Lower lobe of right lung (tissue), 2 donors: ENCODE measurements at places on chromosomes 6 and 20. TPM values are rescaled to one million over a fixed set of nuclear protein-coding genes. Genes with fewer than 3 reads are reported as not detected.
A peak's percentile ranks its signal among the peaks of the same experiment; 100 is the strongest.

- H3K27ac ChIP-seq: no peak overlapping the region
- no peak overlapping the region for H3K4me3 ChIP-seq
- no peaks in the 10 kb centered on the region for H3K27me3 ChIP-seq
- no peaks in the 10 kb centered on the region for H3K36me3 ChIP-seq
- no peaks in the 10 kb centered on the region for H3K4me1 ChIP-seq
These were observed 627.8 kb downstream of the DOK5 start for GRCh38 chr20:55103188-55103587.

Gene SLC35F1
- 0.30 TPM for total RNA-seq

GRCh38 chr20:7505152-7505834 is 435.0 kb downstream of the HAO1 start:
- H3K36me3 ChIP-seq: no peaks in the 10 kb centered on the region
- no peak for DNase-seq
- H3K27me3 ChIP-seq: no peaks in the 10 kb centered on the region

GRCh38 chr20:24813080-24813479 is 136.0 kb upstream of the CST7 start:
- no peaks in the 10 kb centered on the region for H3K36me3 ChIP-seq
- no peak for DNase-seq
- no peaks in the 10 kb centered on the region for H3K4me1 ChIP-seq
- H3K27me3 ChIP-seq: no peaks in the 10 kb centered on the region
- H3K4me3 ChIP-seq: no peak overlapping the region
- H3K27ac ChIP-seq: no peak overlapping the region

GRCh38 chr6:152110886-152111820 is 303.7 kb downstream of the ESR1 start:
- H3K27me3 ChIP-seq: no peaks in the 10 kb centered on the region
- H3K36me3 ChIP-seq: no peaks in the 10 kb centered on the region
- H3K4me3 ChIP-seq: no peak overlapping the region
- peaks cover 23% of the 10 kb centered on the region for H3K4me1 ChIP-seq

DNA sequence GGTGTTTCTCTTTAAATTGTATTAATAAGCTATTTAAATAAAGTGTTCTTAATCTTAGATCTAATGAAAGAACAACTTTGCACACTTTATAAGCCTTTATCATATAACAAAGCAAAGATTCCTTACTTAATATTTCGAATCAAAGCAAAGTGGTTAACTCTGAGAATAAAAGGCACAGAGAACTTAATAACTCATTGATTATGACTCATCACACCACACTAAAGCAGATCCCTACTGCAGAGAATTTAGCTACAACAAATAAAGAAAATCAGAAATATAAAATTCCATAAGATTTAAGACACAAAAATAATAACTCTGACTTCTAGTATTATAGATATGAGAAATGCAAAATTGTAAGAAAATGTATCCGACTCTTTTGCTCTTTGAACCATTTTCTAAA is 135.6 kb upstream of the RUNX2 start:
- no peak overlapping the region for H3K4me3 ChIP-seq
- DNase-seq: no peak
- H3K36me3 ChIP-seq: no peaks in the 10 kb centered on the region
- H3K27me3 ChIP-seq: no peaks in the 10 kb centered on the region
- no peak overlapping the region for H3K27ac ChIP-seq

- no peak overlapping the region for H3K4me3 ChIP-seq
- DNase-seq: no peak
- no peaks in the 10 kb centered on the region for H3K4me1 ChIP-seq
- H3K27ac ChIP-seq: no peak overlapping the region
- no peaks in the 10 kb centered on the region for H3K27me3 ChIP-seq
These were observed 99.9 kb upstream of the MYLIP start for GRCh38 chr6:16028966-16029365.

- no peak for DNase-seq
- no peak overlapping the region for H3K4me3 ChIP-seq
- H3K27ac ChIP-seq: peak overlapping the region; percentile 56
- H3K27me3 ChIP-seq: no peaks in the 10 kb centered on the region
These were observed 56.1 kb upstream of the SGK1 start for GRCh38 chr6:134373993-134374392.

DNA sequence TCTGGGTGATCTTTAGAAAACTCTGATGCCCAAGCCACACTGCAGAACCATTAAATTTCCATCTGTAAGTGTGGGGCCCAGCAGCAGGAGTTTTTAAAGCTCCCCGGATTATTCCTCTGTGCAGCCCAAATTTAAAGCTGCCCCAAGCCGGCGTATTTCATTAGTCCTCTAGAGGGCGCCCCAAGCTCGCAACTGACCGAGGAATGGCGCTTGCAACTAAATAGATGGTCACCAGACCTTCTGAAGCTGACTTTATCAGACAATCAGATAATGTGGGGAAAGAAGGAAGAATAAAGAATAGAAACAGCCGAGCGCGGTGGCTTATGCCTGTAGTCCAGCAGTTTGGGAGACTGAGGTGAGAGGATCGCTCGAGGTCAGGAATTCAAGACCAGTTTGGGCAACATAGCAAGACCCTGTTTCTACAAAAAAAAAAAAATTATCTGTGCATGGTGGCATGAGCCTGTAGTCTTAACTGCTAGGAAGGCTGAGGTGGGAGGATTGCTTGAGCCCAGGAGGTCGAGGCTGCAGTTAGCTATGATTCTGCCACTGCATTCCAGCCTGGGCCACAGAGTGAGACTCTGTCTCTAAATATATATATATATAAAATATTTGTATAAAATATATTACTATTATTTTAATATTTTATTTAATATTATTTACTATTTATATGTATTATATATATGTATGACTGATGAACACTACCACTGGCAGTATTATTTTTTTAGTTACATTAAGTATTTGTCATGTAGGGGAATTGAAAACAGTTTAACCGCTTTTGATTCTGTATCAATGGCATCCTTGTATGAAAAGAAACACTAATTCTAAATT is 56.0 kb downstream of the OTOR start:
- H3K27ac ChIP-seq: no peak overlapping the region
- H3K36me3 ChIP-seq: no peaks in the 10 kb centered on the region
- peak; percentile 62 for DNase-seq
- H3K27me3 ChIP-seq: peaks cover 6% of the 10 kb centered on the region
- H3K4me3 ChIP-seq: no peak overlapping the region
- H3K4me1 ChIP-seq: no peaks in the 10 kb centered on the region

Gene NUS1
- 36.5 TPM for total RNA-seq

Gene RAMACL
- total RNA-seq: 6.6 TPM

Gene TGM3
- 0.32 TPM for total RNA-seq

DNA sequence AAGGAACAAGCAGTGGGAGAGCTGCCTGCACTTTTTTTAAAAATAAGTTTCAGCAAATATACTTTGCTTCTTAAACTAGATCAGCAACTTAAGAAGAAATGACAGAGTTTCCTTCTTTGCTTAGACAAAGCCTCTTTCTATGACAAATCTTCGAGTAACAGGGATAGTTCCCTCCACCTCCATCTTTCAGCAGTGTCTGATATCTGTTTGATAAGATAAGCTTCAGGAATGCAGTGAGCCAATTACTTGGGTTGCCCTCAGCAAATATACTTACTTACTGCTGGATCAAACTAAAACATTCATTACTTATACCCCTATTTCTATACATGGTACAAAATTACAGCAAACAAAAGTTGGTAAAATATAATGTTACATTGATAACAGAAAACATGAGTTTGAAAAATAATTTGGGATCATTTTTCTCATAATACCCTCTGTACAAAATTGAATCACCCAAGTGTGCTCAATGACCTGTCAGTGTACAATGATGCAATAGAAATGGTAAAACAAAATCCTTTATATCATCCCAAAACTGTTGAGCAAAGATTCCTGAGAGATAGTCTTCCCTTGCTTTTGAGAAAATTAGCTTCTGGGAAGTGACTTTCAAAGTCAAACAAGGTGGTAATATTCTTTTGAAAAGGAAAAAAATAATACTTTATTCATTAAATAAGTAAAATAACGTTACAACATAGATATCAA is 24.5 kb downstream of the FRK start:
- peaks cover 12% of the 10 kb centered on the region for H3K4me1 ChIP-seq
- no peak overlapping the region for H3K4me3 ChIP-seq
- DNase-seq: no peak
- no peak overlapping the region for H3K27ac ChIP-seq
- no peaks in the 10 kb centered on the region for H3K27me3 ChIP-seq

Gene RTN4IP1
- total RNA-seq: 4.1 TPM

Gene CEP43
- total RNA-seq: 13.3 TPM

DNA sequence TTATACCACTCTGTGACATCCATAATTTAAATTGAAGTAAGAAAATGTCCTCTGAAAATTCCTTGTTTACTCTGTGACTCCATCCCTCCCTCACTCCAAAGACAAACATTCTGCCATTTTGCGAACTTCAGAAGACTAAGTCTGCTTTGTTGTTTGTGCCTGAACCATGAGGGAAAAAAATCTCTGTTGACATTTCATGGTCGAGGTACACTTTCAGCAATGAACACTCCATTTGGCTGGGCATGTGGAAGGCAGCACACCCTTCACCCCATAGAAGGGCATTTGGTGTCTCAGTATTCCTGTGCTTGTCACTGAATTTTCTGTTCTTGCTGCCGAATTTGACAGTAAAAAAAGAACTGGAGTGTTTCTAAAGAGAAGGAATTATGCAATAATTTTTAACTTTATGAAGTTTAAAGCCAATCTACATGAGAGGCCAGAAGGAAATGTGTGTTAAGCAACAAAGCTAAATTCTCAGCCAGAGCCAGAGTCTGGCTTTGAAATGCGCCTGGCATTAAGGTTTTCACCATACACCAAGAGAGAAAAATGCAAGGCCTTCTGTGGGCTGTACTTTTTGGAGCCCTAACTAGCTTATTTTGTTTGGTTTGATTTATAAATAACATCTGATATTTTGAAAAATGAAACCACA is 4.7 kb upstream of the PBOV1 start:
- H3K36me3 ChIP-seq: no peaks in the 10 kb centered on the region
- no peak overlapping the region for H3K27ac ChIP-seq
- no peak overlapping the region for H3K4me3 ChIP-seq
- H3K4me1 ChIP-seq: peaks cover 10% of the 10 kb centered on the region
- no peaks in the 10 kb centered on the region for H3K27me3 ChIP-seq
- no peak for DNase-seq

Gene WFDC12
- 3.9 TPM for total RNA-seq

- no peak overlapping the region for H3K27ac ChIP-seq
- peaks cover 43% of the 10 kb centered on the region for H3K36me3 ChIP-seq
- H3K27me3 ChIP-seq: peaks cover 17% of the 10 kb centered on the region
- DNase-seq: no peak
- no peak overlapping the region for H3K4me3 ChIP-seq
- H3K4me1 ChIP-seq: peaks cover 20% of the 10 kb centered on the region
These were observed 4.0 kb downstream of the LRRC73 start for GRCh38 chr6:43506171-43506570.

GRCh38 chr6:32189069-32189741 is 797 bp downstream of the PBX2 start:
- no peaks in the 10 kb centered on the region for H3K27me3 ChIP-seq
- peak overlapping the region; percentile 91 for H3K27ac ChIP-seq
- peaks cover 65% of the 10 kb centered on the region for H3K4me1 ChIP-seq
- DNase-seq: no peak

Gene CCM2L
- total RNA-seq: 18.8 TPM

DNA sequence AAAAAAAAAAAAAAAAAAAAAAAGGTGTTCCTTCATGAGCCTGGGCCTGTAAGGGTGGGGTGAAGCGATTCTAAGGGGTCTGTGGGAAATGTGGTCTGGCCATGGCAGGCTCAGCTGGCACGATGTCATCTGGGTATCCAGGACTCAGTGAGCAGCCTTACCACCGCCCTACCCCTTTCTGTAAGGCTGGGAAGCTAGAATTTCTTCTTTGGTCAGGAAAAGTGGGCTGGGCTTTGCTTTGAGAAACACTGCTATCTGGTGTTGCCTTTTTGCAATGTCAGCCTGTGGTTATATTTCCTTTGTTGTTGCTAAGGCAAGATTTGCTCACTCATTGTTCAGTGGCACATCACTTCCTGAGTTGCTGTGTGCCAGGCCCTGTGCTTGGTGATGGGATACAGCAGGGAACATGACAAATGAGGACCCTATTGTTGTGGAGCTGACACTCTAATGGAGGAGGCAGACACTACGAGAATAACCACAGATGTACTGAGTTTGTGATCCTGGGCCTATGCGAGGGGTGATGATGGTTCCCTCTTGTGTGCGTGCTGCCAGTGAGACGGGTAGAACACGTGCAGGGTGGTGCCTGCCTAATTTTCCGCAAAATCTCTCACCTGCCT is 45.9 kb upstream of the ZNFX1 start:
- no peak overlapping the region for H3K4me3 ChIP-seq
- peaks cover 15% of the 10 kb centered on the region for H3K4me1 ChIP-seq
- H3K27me3 ChIP-seq: peaks cover 34% of the 10 kb centered on the region
- H3K27ac ChIP-seq: peak overlapping the region; percentile 31

GRCh38 chr6:21873562-21873961 is 280.0 kb downstream of the SOX4 start:
- no peak for DNase-seq
- H3K27ac ChIP-seq: no peak overlapping the region
- no peaks in the 10 kb centered on the region for H3K27me3 ChIP-seq
- no peaks in the 10 kb centered on the region for H3K4me1 ChIP-seq

- no peaks in the 10 kb centered on the region for H3K27me3 ChIP-seq
- no peak overlapping the region for H3K4me3 ChIP-seq
- no peaks in the 10 kb centered on the region for H3K36me3 ChIP-seq
- H3K27ac ChIP-seq: no peak overlapping the region
- H3K4me1 ChIP-seq: no peaks in the 10 kb centered on the region
These were observed 1066.8 kb upstream of the CITED2 start for GRCh38 chr6:140441256-140441655.

DNA sequence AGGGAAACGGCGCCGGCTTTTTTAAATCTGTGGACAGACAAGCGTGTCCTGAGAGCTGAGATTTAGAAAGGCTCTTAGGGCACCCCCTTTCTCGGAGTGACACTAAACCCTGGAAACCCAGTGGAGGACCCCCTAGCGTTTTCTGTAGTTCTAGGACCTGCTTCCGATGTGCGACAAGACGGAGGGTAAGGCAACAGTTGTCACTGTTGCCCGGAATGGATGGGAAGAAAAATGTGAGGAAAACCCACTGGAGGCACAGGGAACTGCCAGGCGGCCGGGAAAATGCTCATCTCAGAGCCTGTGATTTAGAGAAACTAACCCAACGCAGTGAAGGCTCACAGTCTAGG is 551 bp upstream of the ATP5F1E start:
- DNase-seq: no peak
- H3K27me3 ChIP-seq: no peaks in the 10 kb centered on the region
- peak overlapping the region; percentile 86 for H3K4me3 ChIP-seq
- peaks cover 45% of the 10 kb centered on the region for H3K4me1 ChIP-seq
- peaks cover 63% of the 10 kb centered on the region for H3K36me3 ChIP-seq

DNA sequence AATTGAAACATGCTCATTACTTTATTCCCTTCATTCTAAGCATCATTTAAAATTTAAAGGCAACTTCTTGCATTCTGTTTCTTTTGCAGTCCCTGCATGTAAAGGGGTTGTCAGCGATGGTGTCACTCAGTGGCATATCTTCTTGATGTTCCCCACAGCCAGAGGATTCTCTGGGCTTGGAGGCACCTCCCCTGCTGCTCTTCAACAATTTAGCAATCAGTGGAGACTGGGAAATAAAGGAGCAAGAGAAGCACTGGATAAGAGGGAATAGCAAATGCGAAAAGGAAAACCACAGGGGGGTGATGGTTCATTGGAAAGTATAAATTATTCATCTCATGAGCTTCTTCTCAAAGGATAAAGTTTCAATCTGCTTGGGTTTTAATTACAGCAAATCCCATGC is 30.7 kb upstream of the MC3R start:
- H3K27ac ChIP-seq: no peak overlapping the region
- H3K4me1 ChIP-seq: no peaks in the 10 kb centered on the region
- peaks cover 4% of the 10 kb centered on the region for H3K27me3 ChIP-seq
- DNase-seq: no peak

Gene POLR1H
- 22.4 TPM for total RNA-seq

Gene SRMS
- not detected for total RNA-seq

GRCh38 chr6:169139179-169139971 is 114.3 kb downstream of the THBS2 start:
- H3K36me3 ChIP-seq: no peaks in the 10 kb centered on the region
- H3K27me3 ChIP-seq: no peaks in the 10 kb centered on the region
- no peaks in the 10 kb centered on the region for H3K4me1 ChIP-seq
- DNase-seq: no peak
